ENCODE measurements at places on chromosomes 3 and 15. TPM values are rescaled to one million over a fixed set of nuclear protein-coding genes. Genes with fewer than 3 reads are reported as not detected.

DNA sequence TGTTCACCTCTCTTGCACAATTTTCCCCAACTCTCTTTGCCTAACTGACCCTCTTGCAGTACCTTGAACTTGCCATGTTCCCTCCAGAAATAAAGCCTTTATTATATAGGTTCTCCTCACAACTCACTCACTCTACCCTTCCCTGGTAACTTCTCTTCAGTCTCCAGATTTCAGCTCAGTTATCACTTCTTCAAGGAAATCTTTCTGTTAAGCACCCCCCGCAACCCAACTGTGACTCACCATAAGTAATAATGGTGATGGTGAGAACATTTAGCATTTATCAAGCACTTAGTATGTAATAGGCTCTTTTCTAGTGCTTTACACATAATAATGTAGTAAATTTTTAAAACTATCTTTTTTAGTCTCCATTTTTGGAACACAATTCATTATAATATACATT, 8.1 kb upstream of the OR5K1 start:
- DNase-seq = no peak

- DNase-seq = no peak
Measured at GRCh38 chr3:21168471-21168870, 582.5 kb downstream of the ZNF385D start.

DNA sequence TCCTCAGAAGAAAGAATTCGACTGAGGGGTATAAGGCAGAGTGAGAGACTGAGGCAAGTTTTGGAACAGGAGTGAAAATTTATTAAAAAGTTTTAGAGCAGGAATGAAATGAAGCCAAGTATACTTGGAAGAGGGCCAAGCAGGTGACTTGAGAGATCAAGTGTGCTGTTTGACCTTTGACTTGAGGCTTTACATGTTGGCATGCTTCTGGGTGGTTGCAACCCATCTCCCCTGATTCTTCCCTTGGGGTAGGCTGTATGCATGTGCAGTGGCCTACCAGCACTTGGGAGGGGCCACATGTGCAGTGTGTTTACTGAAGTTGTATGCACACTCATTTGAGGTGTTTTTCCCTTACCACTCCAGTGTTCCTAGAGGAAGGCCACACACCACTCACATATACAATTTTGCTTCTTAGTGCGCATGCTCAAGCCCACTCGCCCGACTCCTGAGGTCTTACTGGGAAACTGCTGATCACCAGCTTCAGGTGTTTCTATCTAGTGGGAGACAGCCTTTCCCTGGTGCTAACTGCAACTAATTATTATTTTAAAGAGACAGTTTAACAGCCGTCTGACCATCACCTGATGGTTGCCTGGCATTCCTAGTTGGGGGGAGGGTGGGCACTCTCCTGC, 61.5 kb upstream of the CADPS start:
- DNase-seq = no peak

DNA sequence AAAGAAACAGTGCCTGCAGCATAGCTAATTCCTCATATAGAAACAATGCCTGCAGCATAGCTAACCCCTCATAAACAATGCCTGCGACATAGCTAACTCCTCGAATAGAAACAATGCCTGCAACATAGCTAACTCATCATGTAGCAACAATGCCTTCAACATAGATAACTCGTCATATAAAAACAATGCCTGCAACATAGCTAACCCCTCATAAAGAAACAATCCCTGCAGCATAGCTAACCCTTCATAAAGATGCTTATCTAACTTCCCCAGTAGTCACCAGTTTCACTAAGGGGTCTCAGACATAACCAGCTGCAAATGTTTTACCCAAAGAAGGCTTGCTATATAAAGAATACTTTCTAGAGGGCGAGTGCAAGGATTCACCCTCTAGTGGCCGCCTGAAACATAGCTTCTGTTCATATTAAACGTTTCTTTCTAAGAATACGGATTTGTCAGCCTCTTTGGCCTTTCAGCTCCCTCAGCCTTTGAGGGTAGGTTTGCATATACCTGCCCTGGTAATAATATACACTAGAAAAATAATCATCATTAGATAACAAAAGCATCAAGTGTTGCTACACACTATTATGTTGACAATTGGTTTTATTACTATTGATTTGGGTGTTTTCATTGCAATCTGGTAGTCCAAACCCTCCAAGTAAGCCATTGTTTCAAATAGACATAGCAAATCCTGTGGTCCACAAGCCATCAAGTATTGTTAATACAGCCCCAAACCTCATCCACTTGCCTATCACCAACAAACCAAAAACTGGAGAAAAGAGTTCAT, 44.4 kb upstream of the FAN1 start:
- DNase-seq = no peak

The PPP1R14D gene
- not detected for total RNA-seq

The RLBP1 gene
- total RNA-seq = not detected

- no peak for DNase-seq
Measured at GRCh38 chr3:113601240-113601639, 68.9 kb downstream of the SIDT1 start.

The CCRL2 gene
- total RNA-seq = 6.3 TPM

DNA sequence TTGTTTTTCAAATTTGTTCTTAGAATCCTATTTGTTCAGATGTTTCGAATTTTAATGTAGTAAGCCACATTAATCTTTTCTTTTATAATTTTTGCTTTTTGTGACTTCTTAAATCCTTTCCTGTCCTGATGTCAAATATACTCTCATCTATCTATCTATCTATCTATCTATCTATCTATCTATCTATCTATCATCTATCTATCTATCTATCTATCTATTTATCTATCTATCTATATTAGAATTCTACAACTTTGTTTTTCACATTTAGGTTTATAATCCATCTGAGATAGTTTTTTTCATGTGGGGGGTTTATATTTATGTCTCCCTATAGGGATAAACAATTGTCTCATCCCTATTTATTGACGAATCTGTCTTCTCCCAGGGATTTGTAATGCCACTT, 32.1 kb downstream of the CTXND1 start:
- DNase-seq = no peak

- no peak for DNase-seq
Measured at GRCh38 chr3:24287755-24288450, 206.7 kb downstream of the THRB start.

The ITIH1 gene
- not detected for total RNA-seq

GRCh38 chr3:186095561-186096081, 13.3 kb downstream of the ETV5 start:
- DNase-seq = no peak

The RHOV gene
- total RNA-seq = 31.4 TPM

GRCh38 chr3:146948186-146948585, 343.0 kb upstream of the PLSCR5 start:
- DNase-seq = no peak

DNA sequence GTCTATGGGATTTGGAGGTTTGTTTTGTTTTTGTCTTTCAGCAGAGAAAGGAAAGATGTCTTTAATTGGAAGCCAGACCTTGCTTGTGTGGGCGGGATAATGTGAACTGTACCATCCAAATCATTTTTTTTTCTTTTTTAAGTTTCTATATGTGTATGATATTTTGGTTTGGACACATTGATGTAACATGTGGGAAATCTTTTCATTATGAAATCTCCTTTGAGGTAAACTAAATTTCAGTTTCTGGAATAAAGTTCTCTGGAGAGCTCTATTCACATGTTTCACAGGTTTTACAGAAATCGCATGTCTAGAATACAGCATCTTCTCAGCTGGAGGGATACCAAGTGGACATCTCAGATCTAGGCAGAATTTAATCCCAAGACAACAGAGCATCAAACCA, 451.5 kb upstream of the MDFIC2 start:
- DNase-seq = no peak

GRCh38 chr3:187746059-187746441, 782 bp upstream of the BCL6 start:
- DNase-seq = no peak

DNA sequence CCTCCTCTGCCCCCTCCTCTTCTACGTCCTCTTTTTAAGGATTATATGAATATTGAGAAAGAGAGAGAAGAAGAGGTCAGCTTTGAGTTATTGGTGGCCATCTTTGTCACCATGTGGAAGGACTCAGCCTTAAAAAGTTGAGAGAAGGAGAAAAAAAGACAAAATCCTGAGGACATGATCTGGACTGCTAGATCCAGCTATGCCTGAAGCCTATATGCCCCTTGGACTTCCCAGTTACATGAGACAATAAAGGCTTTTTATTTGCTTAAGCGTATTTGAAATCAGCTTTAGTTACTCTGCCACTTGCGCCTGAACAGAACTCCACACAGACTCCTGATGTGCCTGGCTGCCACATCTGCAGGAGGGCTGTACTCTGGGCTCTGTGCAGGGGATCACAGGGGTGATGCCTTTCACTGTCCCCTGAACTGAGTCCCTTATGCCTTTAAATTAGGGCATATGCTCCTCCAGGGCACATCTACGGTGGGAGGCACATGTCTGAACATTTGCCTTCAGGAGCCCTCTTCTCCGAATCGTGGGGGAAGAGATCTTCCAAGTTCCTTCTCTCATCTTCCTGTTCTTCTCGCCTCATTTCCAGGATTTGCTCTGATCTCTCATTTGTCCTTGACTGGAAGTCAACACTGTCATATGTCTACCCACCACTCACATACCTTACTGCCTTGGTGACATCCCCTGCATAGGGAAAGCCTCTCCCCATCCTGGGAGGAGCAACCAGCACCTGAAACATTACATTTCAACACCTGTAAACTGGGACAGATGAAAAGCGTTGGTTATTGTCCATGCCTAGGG, 14.0 kb upstream of the PLA2G4E start:
- DNase-seq = no peak

- DNase-seq = no peak
Measured at GRCh38 chr3:125643172-125643571, 47.9 kb upstream of the OSBPL11 start.

DNA sequence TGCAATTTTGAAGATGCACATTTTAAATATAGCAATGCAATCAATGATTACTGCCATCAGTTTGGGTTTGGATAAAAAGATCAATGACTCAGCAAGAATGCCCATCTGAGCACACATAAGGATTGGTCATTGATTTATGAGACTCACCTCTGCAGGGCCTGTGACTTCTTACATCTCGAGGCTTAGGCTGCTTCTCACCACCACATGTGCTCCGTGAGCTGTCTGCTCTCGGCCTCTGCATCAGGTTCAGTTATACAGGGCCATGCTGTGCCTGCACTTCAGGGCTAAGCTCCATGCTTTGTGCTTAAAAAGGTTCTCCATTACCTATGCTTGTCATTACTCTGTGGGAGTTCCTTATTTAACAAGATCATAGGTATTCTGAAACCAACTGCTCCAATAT, 887.5 kb downstream of the DIPK2A start:
- no peak for DNase-seq

The DOCK3 gene
- 6.0 TPM for total RNA-seq

GRCh38 chr15:68377766-68378165, 54.2 kb downstream of the ITGA11 start:
- peak; percentile 30 for DNase-seq

GRCh38 chr3:20047976-20048883, 8.0 kb downstream of the KAT2B start:
- no peak for DNase-seq

DNA sequence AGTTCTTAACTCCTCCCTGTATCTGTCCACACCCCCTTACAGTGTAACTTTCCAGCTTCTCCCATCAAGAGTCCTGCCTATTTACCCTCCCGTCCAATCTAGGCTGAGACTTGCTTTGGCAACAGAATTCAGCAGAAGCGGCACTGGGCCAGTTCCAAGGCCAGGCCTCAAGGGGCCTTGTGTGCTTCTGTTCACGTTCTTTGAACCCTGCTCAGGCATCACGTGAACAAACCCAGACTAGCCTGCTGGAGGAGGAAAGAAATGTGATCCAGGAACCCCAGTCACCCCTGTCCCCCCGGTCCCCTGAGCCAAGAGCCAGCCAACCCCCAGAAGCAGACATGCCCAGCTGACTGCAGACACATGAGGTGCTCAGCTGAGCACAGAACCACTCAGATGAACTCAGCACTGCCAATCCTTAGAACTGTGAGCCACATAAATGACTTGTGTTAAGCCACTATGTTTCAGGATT, 76.1 kb upstream of the DCLK3 start:
- no peak for DNase-seq

GRCh38 chr3:163919154-163919553, 1159.1 kb downstream of the SI start:
- no peak for DNase-seq

The CPNE9 gene
- 0.29 TPM for total RNA-seq

DNA sequence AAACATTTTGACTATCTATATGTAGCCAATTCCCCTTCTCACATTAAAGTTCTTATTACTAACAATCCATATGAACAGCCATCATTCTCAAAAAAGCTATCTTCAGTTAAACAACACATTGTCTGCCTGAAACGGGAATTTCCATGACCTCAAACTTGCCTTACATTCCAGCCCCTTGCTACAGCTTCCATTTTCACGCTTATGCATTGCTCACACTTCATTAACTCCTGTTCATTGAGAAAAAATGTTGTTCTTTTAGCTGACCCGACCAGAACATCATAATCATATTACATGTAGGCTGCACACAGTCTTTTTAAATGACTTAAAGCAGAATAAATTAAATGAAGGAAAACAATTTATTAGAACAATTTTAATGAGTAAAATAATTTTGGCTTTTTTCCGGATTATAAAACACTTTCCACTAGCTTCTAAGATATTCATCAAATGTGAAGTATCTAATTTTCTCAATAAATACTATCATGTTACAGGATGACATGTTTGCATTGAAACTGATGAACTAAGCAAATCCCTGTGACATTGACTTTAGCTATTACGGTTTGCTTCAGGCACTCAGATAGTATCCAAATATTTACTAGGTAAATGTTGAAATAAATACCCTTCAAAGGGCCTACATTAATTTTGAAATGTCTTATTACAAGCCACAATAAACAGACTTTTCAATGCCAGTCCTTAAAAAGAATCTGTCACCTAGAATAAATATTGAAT, 49.9 kb downstream of the P3H2 start:
- DNase-seq = no peak

GRCh38 chr15:71323082-71323481, 207.8 kb downstream of the THSD4 start:
- no peak for DNase-seq

DNA sequence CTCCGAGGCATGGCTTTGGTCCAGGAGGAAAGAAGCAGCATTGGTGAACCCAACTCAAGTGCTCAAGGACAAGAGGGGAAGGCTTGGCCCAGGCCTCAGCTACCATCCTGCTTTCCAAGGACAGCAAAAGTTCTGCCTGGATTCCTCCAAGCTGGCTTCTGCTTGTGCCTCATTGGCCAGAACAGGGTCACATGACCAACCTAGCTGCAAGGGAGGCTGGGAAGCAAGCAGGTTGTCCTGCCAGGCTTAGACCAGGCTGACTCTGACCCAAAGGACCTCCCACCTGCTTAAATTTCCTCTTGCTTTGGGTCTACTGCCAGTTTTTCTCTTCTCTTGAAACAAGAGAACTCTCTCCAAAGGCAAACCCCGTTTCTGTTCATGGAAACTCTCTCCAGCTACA, 70.7 kb downstream of the RPN1 start:
- DNase-seq = no peak

- DNase-seq = no peak
Measured at GRCh38 chr3:172061724-172062184, 22.4 kb downstream of the FNDC3B start.

DNA sequence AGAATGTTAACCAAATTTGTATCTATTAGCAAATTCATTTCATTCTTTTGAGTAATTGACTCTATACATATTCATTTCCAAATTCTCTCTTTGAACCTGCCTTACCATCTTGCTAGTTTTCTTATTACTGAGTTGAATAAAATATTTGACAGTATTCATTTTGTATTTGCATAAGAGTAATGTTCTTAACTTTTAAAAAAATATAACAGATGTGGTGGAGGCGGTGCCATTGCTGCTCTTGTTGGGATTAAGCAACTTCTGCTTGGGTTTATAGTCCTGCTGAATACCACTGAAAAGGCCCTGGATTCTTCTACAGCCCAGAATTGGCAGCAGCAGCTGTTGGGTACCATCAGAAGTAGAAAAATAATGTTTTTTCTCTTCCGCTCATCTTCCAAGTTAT, 148.9 kb upstream of the PEX5L start:
- DNase-seq = no peak

The OSTN gene
- not detected for total RNA-seq

The PIK3CB gene
- total RNA-seq = 41.5 TPM
